Lower lobe of right lung (tissue), 2 donors: ENCODE measurements at places on chromosomes 2 and 18.

DNA sequence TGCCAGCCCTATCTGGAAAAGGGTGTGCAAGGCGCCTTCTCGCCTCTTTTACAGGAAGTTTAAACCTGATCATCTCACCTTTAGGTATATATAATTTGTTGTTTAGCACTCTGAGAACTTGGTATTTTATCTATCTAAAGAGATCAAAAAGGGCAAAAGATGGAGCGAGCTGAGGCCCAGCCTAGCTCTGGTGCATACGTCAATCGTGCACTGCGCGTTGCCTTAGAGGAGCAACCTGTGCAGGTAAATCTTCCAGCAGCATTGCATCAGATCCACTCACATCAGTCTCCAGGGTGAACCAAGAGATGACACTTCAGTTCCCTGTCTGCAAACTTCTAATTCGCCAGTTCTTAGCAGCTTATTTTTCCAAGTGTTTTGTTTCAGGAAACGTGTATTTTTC, 15.4 kb downstream of the BCL11A start:
- DNase-seq, result no peak

- DNase-seq, result no peak
Observed at GRCh38 chr2:161163440-161163839, 3.2 kb downstream of the TANK start.

- DNase-seq, result no peak
Observed at GRCh38 chr2:555164-555922, 121.9 kb downstream of the TMEM18 start.

DNA sequence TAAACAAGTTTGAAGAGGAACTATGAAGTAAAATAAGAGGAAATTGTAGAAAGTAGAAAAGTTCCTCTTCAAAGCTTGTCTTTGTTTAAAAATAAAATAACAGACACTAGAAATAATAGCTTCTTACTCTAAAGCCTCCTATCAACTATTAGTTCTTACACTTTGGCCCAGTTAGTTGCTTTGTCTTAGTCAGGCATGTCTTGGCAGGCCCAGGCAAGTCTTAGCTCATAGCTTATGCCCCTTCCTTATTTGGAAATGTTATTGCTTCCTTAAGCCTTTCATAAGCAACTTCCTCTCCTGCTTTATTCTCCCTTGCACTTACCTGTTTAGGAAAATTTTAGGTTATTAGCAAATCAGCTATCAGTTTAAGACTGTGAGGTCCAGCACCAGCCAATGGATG, 950.6 kb upstream of the LRATD1 start:
- DNase-seq, result no peak

DNA sequence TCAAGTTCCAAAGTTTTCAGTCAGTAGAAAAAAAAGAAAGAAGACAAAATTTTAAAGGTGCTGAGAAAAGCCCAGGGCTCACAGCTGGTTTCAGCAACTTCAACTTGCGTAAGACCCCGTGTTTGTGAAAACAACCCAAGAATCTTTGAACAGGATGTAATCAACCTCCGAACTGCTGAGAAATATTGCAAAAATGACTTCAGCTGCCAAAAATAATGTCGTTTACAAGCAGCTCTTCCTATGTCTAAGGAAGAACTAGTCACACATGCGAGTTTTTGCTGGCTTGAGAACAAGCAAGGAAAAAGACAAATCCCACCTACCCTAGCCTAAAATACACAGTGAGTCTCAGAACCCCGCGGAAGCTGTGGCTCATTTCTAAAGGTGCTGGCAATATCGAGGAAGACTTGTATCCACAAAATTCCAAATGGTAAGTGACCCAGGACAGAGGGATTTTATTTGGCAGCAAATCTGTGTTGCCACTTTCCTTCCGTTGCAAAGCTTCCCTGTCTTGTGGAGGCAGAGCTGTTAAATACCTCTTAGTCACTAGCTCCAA, 59.8 kb upstream of the SLC8A1 start:
- no peak for DNase-seq

DNA sequence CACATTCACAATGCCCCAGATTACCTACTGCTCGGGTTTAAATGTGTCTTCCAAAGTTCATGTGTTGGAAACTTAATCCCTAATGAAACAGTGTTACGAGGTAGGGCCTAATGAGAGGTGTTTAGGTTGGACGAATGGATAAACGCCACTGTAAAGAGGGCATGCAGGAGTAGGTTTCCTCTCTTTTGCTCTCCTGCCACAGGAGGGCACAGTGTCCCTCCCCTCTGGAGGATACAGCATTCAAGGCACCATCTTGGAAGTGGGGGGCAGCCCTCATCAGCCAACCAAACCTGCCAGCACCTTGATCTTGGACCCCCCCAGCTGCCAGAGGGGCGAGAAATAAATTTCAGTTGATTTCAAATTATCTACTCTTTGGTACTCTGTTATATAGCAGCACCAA, 103.5 kb downstream of the TSHZ1 start:
- no peak for DNase-seq

GRCh38 chr18:58409802-58410445, 219.0 kb downstream of the ALPK2 start:
- DNase-seq, result no peak

GRCh38 chr18:8778824-8779223, 73.5 kb downstream of the MTCL1 start:
- no peak for DNase-seq

DNA sequence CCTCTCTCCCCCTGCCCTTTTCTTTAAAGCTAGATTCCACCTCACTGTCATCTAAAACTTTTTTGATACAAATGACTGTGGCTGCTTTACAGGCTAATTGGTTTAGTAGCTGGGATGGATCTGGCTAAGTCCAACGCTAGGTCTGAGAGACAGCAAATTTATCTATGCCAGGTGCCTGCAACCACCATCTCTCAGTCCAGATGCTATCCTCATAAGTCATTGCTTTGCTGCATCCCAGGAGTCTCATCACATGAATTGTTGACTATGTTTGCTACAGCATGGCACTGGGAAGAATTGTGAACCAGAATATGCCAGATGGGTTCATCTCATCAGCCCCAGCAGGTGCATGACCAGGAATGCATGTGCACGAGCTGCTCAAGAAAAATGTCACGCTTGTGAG, 100.0 kb upstream of the PID1 start:
- DNase-seq, result no peak

DNA sequence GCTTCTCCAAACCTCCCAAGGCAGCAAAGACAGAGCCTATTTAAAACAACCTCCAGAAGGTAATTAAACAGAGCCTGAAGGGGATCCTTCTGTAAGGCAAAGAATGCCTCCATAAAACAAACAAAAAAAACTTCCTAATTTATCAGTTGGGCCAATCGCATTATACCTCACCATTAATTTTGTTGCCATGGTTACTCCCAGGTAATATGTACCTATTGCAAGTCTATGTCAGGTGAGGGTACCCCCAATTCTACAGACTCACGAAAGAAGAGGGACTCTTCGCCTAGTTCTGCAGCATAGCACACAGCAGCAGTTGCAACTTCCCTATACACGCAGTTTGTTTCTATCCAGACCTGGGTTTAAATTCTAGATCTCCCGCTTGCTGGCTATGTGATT, 38.8 kb downstream of the SFXN5 start:
- no peak for DNase-seq

DNA sequence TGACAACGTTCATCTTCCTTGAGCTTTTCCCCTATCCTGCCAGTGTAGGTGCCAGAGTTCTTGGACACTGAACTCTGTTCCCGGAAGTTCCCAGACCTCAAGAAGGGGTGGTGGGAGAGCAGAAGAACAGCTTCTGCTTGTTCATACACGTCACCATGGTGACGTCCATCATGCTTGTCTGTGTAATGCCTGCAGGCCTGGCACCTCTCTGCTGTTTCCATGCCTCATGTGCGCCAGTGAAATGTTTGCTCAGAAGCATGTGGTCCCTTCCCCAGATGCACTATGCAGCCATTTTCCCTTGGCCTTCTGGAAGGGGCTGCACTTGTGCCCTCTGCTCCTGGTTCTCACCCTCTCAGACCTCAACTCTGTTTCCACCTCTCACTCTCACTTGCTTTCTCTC, 210.8 kb upstream of the NABP1 start:
- no peak for DNase-seq
